ENCODE measurements at places on chromosomes 5 and 9. TPM values are rescaled to one million over a fixed set of nuclear protein-coding genes. Genes with fewer than 3 reads are reported as not detected.
A peak's percentile ranks its signal among the peaks of the same experiment; 100 is the strongest.

The DNM1 gene
- total RNA-seq: 83.8 TPM

The PCDHB15 gene
- total RNA-seq: 0.05 TPM

- peak; percentile 89 for DNase-seq
Measured at GRCh38 chr5:124056991-124057723, 545.2 kb downstream of the CSNK1G3 start.

GRCh38 chr5:132263548-132264261 is 6.2 kb downstream of the PDLIM4 start:
- DNase-seq: no peak

- DNase-seq: no peak
Measured at GRCh38 chr9:93112116-93112863, 16.3 kb downstream of the CARD19 start.

GRCh38 chr5:163995206-163995605 is 489.8 kb downstream of the MAT2B start:
- DNase-seq: no peak

All from HT-29 (cell line).